ENCODE measurements at places on chromosomes 12 and 14. TPM values are rescaled to one million over a fixed set of nuclear protein-coding genes. Genes with fewer than 3 reads are reported as not detected.

The SALL2 gene
- total RNA-seq = 0.05 TPM

The RFX4 gene
- not detected for total RNA-seq

The KLRB1 gene
- total RNA-seq = not detected

The CINP gene
- 27.7 TPM for total RNA-seq

The LRP6 gene
- total RNA-seq = 32.2 TPM

The FGF6 gene
- not detected for total RNA-seq

The GUCY2C gene
- total RNA-seq = not detected

The ALDH1L2 gene
- not detected for total RNA-seq
